Renal pelvis (tissue), 12 donors: ENCODE measurements at places on chromosomes 3 and 15.

DNA sequence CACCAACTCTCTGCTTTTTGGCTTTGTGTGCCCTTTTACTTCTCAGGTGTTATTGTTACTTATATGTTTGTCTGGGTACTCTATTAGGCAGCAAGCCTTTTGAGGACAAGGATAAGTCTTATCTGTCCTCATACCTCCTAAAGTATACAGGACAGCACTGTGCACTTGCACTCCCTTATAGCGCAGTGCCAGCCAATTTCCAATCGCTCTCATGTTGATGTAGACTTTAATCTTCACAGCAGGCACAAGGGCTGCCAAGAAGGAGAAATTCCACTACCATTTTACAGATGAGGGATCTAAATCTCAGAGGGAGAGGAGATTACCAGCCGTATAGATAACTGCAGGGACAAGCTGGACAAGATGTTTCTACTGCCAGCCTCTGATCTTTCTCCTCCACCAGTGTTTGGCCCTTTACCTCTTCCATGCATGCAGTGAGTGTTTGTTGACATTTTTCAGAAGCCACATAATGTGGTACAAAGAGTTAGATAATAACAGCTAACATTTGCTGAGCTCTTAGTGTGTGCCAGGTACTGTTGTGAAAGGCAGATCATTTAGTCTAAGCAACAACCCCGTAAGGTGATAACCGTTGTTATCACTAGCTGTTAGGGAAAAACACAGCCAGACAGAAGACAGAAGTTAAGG lies 30.1 kb downstream of the SST start:
- no peak for DNase-seq

- no peak for DNase-seq
Measured at GRCh38 chr3:190607021-190607420, 93.1 kb downstream of the IL1RAP start.

DNA sequence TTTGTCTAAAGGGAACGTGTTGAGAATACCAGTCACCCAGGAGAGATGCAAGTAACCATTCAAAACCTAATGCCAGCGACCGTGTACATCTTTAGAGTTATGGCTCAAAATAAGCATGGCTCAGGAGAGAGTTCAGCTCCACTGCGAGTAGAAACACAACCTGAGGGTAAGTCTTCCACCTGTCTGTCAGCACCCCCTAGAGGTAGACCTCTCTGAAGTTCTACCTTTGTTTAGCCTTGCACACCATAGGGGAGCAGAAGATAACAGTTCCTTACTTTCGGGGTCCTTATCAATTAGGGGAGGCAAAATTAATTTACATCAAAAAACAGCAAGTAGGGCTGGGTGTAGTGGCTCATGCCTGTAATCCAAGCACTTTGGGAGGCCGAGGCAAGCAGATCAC lies 124.4 kb downstream of the HCN4 start:
- DNase-seq = no peak

DNA sequence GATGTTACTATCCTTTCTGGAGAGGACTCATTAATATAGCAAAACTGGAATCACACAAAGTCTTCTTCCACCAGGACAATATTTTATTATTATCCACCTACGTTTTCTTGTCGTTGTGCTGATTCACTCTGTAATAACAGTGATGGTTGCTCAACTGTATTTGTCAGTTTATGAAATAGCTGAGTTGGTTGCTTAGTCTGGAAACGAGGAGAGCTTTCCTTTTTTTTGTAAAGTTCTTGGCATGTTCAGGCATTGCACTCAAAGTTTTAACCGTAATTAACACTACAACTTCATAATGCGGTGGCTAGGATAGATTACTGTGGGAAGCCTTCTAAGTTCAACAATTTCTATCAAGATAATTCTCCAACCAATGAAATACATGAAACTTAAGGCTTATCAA lies 131.2 kb downstream of the RAP2B start:
- no peak for DNase-seq

DNA sequence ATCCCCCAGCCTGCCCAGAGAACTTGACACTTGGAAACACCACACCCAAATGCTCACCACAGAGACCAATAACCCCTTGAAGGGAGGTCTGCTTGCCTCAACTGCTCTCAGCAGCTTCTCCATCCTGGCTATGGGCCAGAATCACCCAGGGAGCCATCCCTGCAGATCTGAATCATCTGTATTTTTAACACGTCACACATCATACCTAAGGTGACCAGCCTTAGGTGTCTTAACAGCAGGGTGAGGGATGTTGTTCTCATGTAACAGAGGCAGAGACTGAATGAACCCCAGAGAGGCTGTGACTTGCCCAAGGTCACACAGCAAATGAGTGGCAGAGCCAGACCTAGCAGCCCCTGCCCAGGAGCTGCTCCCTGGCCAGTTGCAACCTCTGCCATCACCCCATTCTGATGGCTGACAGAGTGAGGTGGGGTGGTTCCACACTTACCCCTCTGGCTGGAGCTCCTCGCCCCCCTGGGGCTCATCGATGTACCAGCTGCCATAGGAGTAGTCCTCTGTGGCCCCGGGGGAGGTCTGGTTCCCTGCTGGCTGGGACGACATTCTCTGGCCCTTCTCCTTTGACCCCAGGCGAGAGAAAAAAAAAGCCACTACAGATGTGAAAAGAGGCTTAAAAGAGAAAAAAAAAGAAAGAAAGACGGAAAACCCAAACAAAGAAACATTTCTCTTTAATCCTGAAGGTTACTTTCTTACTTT lies 722 bp downstream of the STRA6 start:
- DNase-seq = no peak

DNA sequence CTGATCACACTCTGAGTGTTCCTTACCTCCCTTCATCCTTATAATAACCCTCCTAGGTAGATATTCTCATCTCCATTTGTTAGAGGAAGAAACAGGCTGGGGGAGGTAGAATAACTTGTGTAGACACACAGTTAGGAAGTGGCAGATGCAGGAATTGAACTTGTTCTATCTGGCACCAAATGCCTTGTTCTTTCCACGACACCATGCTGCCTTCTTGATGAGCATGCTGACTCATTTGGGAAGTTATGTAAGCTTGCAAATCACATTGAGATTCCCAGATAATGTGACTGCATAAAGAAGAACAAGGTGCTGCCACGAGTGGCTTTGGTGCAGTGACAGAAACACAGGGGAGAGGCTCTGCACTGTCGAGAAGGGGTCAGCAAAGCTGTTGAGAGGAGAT lies 27.5 kb upstream of the NDUFB4 start:
- no peak for DNase-seq

DNA sequence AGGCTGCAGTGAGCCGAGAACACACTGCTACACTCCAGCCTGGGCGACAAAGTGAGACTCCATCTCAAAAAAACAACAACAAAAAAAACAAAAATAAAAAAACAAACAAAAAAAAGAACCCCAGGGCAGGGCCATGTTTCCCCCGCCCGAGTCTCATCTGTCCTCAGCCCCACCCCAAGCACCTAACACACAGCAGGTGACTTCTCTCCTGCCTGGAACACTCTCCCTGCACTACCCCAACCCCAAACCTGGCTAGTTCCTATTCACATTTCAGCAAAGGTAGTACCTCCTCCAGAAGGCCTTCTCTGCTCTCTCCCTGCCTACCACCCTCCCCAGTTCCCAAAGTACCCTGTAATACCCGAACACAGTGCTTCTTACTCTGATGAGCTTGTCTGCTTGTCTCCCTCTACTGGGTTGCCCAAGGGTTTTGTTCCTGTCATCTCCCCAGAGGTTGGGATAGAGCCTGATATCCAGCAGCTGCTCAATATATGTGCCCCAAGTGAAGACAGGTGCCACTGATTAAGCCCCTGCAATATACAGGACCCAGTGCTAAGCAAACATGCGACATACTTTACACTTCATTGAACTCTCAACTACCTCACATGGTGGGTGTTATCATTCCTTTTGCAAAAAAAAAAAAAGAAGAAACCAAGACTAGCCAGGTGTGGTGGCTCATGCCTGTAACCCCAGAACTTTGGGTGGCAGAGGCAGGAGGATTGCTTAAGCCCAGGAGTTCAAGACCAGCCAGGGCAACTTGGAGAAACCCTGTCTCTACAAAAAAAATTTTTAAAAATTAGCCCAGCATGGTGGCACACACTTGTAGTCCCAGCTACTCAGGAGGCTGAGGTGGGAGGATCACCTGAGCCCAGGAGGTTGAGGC lies 103.6 kb downstream of the DAPK2 start:
- DNase-seq = no peak

DNA sequence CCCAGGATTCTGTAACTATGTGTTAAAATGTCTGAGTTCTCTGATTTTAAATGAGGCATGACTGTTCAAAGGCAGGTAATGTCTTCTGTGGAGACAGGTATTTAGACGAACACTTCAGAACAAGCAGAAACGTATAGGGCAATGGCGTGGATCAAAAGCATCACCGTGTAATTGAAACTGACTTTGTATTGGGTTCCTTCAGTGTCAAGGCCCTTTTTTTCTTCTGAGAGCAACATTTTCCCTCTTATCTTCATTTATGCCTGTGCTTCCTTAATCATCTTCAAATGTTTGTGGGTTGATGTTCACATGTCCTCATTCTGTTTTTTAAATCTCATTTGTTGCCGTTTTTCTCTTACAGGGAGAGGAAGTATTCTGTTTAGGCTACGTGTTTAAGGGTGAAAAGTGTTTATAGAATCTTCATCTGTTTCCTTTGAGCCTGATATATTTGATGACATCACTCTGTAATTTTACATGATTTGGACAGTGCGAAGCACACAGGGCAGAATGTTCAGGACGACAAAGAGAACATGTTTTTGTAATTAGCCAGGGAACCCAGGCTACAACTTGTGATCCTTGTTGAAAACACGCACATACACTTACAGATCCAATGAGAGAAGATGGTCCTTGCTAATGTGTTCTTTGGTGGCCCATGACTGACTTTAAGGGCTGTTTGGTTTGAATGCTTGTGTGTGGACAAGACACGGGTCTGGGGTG lies 196.0 kb downstream of the LRTM1 start:
- DNase-seq = no peak

DNA sequence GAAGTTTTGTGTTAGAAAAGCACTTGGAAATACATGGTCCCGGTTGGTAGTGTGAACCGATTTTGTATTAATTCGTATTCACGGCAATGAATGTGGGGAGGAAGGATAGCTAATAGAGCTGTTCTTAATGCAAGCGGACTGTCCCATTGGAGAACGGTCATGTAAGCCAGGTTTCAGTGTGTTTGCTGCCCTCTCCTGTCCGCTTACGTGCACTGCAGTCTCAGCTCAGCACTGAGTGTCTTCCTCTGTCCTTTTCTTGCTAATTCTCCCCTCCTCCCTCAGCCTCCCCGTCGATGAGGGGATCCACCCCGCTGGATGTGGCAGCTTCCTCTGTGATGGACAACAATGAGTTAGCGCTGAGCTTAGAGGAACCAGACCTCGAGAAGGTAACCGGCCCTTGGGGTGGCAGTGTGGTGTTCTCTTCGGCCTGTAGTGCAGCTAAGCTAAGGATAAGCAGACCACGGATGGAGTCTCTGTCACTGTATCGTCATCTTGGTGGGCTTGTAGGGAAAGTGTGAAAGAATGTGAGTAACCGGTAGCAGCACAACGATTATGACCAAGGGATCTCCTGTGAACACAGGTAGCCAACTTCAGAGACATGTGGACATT lies 267.5 kb upstream of the CHRM5 start:
- DNase-seq = peak; percentile 64

GRCh38 chr3:106206613-106207012 lies 337.8 kb upstream of the CBLB start:
- no peak for DNase-seq

DNA sequence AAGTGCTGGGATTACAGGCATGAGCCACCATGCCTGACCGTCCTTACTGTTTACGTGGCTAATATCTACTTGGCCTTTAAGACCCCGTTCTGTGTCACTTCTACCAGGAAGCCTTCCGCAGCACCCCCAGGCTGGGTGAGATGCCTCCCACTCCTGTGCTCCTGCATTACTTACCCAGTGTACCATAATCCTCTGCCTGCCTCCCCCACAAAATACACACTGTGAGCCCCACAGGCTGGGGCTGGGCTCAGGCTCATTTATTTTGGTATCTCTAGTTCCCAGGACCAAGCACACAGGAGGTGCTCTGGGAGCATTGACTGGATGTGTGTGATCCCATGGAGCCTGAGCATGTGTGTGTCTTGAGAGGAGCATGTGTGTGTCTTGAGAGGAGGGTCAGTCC lies 14.9 kb downstream of the MRAS start:
- DNase-seq = no peak

DNA sequence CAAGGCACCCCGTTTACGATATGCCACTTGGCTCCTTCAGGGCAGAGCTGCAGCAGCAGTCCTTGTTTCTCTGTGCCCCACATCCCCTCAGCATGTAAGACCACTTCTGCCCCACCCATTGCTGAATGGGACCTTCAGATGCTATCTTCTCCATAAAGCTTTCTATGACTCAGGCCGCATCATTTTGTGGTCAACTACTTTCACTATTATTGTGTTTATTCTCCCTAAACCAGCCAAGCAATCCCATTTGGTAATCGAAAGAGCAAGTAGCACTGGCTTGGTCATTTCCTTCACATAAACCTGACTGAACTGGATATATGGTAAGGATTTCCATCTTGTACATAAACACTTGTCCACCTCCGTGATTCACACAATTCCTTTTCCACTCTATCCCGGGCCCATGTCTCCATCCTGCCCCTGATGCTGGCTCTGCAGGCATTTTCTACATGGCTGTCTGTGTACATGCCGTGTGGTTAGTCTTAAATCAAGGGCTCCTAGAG lies 25.7 kb downstream of the LIPC start:
- DNase-seq = no peak

DNA sequence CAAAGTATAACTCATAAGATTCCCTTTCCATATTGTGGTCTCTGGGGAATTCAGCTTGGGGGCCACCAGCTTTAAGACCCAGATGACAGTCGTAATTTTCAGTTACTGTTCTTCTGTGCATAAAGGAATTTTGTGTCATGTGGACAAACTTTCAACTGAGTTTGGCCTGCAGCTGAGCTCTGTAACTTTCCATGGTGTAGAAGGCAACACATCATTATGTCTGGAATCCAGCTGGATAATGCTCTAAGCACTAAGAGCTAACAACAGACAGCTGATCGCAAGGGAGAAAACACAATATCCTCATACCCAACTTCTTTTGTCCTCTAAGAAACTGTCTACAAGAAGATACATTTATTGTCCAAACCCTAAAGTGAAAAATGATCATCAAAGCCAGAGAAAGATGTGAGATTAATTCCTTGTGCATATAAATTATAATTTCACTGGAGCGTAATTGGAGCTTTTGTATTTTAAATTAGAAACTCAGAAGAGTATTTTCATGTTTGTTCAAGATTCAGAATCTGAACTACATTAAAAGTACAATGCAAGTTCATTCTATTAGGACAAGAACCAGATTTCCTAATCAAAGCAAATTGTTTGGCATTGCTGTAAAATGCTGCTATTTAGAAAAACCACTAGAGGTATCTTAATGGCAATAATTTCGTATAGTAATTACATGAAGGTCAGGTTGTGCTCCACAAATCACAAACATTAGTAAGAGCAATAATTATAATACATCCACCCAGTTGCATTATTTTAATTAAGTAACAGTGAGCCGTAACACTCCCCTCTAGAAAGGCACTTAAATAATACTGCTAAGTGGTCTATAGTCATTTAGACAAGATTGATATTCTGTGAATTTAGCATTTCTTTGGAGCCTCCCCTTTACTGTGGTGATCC lies 218.8 kb downstream of the ATP8B4 start:
- DNase-seq = peak; percentile 75

- DNase-seq = no peak
Measured at GRCh38 chr3:158460926-158461325, 110.1 kb upstream of the MLF1 start.
